ENCODE measurements at places on chromosomes 2 and 18.

- no peak for DNase-seq
These were observed 32.8 kb upstream of the SIGLEC15 start for GRCh38 chr18:45792506-45793263.

DNA sequence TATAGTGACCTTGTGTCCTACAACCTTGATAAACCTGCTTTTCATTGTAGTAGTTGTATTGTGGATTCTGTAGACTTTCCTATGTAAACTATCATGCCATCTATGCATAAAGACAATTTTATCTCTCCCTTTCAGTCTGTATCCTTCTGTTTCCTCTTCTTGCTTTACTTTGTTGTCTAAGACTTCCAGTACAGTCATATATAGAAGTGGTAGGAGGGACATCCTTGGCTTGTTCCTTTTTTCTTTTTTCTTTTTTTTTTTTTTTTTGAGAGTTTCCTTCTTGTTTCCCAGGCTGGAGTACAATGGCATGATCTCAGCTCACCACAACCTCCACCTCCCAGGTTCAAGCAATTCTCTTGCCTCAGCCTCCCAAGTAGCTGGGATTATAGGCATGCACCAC, 39.7 kb downstream of the UBE2F start:
- no peak for DNase-seq

DNA sequence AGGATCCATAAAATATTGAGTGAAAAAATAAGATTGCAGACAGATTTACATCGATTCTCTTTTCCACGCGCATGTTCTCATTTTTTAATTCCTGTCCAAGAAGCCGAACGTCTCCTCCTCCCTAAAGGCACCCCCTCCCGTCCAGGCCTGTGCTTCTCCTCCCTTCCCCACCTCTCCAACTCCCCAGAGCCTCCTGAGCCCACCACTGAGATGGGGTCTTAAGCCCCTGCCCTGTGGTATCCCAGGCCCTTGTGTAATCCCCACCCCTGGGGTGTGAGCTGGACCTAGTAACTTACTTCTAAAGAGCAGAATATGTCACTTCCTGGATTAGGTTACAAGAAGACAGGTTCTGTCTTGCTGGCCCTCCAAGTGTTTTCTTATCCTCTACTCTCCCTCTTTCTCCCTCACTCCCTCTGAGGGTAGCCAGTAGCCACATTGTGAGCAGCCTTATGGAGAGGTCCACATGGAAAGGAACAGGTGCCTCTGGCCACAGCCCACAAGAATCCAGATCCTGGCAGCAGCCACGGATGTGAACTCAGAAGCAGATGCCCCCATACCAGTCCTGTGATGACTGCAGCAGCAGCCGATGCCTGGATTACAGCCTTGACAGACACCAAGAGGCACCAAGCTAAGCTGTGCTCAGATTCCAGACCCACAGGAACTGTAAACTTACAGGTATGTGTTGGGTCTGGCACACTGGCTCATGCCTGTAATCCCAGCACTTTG, 39.6 kb upstream of the OTOS start:
- no peak for DNase-seq

DNA sequence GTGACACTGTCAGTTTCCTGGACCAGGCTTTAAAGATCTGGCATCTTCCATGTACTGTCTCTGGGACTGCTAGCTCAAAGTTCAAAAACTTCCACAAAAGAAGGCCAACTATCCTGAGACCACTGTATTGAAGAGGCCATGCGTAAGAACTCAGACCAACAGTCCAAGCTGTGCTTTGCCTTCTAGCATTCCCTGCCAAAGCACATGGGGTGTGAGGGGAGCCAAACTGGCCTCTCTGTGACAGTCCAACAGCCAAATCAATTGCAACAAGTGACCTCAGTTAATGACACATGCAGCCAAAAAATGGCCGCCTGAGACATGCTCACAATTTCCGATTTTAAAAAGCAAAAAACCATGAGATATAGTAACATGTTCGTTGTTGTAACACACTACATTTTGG, 160.3 kb upstream of the CDH19 start:
- no peak for DNase-seq

- no peak for DNase-seq
These were observed 15.7 kb upstream of the PLA2R1 start for GRCh38 chr2:160077912-160078810.

GRCh38 chr2:42139101-42139500, 30.1 kb upstream of the EML4 start:
- DNase-seq, result no peak

DNA sequence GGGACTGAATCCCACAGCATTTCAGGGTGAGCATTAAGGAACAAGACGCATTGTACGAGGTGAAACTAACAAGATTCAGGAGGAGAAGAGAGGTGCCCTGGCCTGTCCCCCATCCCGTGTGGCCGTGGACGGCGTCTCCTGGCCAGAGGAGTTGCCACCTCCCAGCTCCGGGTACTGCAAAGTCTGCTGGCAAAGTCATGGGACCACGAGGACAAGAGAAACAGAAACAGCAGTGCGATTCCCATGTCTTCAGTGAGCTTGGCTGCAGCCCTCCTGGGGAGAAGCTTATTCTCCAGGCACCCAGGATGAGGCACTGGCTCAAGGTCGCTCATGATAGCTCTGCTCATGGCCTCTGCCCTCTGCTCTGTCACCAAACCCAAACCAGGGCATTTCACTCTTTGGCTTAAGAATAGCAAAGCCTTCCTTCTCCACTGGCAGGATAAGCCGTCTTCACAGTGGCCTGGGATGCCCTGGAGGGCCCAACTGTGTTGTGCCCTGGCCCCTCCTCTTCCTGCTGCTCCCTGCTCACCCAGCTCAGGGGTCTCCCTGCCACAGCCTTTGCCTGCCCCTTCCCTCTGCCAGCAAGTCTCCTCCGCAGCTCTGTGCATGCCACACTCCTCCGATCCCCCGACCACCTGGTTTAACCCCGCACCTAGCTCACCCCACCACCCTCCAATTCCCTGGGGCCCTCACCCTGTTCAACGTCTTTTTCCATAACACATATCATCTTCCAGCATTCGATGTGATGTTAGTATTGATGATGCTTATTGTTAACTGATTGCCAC, 144.8 kb downstream of the PXDN start:
- no peak for DNase-seq

DNA sequence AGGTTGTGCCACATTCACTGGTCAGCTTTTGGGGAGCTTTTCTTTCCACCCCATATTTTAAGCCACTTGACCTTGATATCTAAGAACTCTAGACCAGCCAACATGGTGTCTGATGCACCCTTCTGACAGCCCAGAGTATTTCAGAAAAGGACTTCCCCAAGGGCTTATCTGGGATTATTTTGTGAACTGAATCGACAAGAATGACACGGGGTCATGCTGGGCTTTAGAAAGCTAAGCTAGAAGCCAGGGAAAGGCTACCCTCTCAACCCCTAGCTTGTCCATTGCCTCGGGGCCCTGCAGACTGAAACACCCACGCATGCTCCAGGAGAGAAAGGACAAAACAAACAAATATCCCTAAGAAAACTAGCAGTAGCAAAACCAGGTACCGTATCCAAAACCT, 16.0 kb downstream of the SLC4A5 start:
- DNase-seq, result no peak

DNA sequence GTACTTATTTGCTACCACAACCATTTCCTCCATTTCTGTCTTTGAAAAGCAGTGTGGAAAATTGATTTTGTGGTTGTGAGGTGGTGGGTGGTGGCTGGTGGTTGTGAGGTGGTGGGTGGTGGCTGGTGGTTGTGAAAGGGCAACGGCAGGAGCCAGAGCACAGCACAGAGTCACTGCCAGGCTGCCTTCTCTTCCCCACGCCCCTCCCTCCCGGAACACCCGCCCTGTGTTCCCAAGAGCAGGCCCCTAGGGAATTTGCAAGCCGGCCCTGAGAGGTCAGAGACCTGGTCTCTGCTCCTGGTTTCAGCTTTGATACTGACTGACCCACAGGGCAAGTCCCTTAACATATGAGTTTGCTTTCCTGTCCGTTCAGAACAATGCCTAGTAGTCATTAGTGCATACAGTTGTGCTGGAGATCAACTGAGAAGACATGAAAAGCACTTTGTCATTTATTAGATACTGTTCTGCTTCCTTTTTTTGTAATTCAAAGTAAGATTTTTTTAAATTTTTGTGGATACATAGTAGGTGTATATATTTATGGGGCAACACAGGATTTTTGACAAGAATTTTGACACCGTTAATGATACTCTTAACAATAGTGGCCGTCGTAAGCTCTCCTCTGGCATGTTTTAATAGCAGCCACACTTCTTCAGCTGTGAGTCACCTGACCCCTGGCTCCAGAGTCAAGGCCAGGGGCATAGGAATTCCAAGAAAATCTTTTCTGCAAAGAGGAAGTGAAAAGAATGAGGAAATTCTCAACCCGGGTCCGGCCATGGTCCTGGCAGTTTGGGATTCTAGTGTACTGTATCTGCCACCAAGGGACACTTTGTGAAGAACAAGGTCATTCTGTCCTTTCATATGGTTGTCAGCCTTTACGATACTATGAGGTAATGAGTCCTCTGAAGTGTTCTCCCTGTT, 53.2 kb downstream of the ITGA6 start:
- no peak for DNase-seq

- no peak for DNase-seq
These were observed 3.9 kb upstream of the FARP2 start for GRCh38 chr2:241352227-241352626.

DNA sequence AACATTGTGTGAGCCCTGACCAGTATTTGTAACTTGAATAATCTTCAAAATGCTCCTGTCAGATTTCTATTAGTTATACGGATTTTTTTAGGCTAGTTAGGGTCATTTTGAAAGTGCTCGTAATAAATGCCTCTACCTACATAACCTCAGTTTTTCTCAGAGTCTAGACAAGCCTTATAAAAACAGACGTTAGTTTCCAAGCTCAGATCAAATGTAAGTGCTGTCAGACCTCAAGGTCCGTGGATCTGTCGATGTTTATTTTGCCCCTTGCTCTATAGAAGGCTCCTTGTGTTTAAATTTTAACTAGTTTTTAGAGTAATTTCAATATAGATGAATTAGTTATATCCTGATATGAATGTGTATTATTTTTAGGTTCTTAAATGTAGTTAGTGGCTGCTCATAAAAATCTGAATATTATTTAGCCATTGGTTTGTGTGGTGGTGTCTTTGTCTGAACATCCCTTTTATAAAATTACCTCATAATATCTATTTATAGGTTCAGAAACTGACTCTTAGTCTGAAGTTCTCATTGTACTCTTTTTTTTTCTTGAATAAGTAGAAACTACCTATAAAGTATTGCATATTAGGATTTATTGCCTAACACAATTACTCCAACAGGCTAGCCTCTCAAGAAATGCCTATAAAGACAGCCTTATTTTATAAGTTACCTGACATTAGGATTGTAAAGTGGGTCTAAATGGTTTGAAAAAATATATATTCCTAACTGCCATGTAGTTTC, 71.1 kb downstream of the MTA3 start:
- DNase-seq, result no peak

DNA sequence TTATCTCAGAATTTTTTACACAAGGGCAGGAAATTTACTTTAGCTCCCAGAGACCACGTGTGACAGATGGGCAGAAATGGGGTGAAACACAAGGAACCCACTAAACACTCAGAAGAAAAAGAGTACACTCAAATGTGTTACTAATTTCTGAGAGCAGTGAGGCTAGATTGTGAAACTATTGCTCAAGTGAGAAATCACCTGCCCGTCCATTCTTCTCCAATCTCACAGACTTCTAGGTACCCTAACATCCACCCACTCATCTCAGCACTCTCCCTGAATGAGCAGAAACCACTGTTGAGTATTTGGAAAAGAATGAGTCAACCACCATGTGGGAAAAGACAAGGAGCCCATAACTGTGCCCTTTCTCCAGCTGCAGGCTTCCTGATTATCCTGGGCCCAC, 293.0 kb upstream of the CDH2 start:
- no peak for DNase-seq

- no peak for DNase-seq
These were observed 241.7 kb upstream of the HDAC4 start for GRCh38 chr2:239642406-239643004.

DNA sequence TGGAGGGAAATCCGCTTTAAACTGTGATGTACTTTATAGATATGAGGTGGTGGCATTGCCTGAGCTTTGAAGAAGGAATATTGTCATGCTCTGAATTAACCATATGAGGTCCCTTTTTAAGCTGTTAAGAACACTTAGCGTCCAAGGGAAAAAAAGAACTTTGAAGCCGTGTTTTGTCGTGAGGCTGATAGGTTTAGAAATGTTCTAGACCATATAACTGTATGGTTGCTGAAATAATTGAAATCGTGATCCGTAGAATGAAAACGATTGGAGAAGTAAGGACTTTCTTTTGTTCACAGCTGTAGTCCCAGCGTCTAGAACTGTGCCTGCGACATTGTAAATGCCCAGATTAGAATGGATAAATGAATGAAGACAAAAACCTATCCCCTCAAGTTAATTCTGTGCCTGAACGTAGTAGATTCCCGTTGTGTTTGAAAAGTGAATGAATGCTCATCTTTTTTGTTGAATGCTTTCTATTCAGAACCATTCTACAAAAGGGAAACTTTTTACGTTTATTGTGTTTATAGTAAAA, 1.5 kb downstream of the SMCHD1 start:
- no peak for DNase-seq

DNA sequence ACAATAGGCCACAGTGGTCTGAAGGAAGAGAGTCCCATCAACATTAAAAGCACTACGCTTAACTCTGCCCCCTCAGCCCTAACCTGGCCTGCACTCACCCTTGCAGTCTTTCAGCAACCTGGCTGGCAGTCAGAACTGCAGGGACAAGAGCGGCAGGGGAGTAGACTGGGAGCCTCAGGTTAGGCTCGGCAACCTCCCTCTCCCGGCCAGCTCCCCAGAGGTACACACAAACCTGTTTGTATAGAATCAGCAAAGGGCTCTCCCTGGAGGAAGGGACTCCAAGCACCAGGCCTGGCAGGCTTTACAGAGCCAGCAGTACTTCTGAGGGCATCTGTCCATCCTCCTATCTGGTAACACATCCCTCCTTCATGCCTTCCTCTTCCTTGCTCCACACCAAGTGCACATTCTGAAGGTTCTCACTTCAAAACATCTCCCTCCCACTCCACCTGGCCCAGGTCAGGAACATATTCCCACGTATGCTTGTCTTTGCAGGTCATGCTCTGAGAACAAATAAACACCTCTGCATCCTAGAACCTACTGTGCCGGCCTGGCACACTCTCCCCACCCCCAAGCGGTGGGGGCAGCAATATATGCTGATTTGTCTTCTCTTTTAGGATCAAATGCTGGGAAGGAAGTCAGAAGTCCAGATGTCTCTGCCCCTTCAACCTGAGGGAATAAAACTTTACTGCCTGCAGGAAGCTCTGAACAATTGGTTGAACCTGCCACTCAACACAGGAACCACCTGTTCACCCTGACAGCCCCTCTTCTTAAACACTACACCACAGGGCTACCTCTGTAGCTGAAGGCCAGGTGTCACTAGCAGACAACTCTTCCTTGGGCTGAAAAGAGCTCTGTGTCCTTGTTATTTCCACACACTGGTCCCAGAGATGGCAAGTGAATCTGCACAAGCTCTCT, 12.6 kb upstream of the SFXN5 start:
- DNase-seq, result no peak

- DNase-seq, result no peak
These were observed 82.4 kb downstream of the DDX1 start for GRCh38 chr2:15673919-15674636.

All from NCI-H748 treated with DMSO at 0.1 percent for 48 hours (cell line).